Sciatic nerve (tissue), 2 donors: ENCODE measurements at places on chromosomes 6 and 20.

GRCh38 chr6:107485157-107485556 is 4.8 kb upstream of the SOBP start:
- no peak for DNase-seq

DNA sequence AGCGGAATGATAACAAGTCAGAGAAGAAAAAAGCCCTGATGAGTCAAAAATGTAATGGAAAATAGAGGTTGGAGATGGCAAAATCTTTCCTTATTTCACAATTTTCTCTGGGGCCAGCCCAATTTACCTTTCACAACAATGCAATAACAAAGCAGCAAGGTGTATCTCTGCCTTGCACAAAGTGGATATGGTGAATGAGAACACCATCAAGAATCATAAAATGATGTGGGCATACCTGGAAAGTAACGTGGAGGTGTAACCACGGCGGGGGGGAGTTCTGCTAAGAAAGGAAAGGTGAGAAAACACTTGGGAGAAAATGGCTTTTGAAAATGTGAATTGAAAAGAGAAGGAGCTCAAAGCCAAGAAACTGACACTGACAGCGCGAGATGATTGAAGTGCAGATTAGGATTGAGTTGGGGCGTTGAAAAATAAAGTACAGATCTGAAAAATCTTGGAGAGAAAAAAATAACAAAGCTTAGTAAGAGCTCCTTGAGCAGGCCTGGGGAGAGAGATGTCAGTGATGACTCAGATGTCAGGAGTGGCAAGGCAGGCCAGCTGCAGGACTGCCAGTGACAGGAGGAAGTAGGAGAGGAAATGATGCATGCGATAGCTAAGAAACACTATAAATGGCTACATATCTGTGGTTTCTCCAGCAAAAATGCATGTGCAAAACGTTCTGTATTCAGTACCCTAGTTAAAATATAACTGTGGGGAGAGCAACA is 26.2 kb downstream of the ARHGAP18 start:
- no peak for DNase-seq

DNA sequence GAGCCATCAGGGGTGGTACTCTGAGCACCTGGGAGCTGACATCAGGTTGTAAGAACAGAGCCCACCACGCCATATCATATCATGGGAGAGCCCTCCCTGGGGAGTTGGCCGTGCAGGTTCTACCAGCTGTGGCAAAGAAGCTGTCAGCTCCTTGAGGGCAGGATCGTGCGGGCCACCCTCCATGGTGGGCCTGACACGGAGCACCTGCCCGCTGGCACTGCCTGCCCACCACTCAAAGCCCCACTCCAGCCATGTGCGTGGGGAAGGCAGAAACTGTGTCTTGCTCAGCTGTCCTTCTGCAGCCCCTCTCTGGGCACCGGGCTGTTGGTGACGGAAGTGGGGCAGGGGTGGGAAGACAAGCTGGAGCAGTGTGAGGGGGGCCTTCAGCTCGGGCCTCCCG is 14.3 kb downstream of the PRPH2 start:
- DNase-seq: no peak

GRCh38 chr6:143232849-143233248 is 172.2 kb downstream of the AIG1 start:
- DNase-seq: no peak

DNA sequence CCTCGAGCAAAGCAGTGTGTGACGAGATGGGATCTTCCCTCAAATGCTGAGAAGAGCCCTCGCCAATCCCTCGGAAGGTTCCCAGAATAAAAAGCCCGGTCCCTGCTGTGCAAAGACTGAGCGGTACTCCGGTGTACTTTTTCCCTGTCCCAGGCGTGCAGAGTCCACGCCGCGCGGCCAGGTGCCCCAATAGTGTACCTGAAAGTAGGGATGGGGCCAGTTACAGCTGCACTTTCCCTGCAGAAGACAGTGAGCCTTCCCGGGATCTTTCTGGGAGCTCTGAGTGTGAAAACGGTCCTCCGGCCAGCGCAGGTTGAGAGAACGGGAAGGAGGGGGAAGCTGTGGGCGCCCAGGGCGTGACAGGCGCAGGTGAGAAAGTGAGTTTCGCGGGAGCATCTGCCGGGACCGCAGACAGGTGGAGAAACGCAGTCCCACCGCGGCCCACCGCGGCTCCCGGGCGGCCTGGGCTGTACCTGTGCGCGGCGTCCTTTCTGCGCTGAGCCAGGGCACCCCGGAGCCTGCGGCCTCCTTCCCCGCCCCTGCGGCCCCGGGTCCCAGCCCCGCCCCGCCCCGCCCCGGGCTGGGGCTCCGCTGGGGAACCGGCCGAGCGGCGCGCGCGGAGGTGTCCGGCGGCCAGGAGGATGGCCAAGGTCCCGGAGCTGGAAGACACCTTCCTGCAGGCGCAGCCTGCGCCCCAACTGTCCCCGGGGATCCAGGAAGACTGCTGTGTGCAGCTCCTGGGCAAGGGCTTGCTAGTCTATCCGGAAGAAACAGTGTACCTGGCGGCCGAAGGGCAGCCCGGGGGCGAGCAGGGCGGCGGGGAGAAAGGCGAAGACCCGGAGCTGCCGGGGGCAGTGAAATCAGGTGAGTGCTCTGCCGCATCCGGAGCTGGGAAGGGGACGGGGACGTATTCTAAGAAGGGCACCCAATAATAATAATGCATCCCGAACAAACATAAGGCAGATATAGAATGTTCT is at the start of gene RFX6:
Gene RFX6 (plus strand): TSS at position 608 of the 977 bp plus-strand sequence. CDS start 34 bp downstream, at position 642.
- DNase-seq: no peak

DNA sequence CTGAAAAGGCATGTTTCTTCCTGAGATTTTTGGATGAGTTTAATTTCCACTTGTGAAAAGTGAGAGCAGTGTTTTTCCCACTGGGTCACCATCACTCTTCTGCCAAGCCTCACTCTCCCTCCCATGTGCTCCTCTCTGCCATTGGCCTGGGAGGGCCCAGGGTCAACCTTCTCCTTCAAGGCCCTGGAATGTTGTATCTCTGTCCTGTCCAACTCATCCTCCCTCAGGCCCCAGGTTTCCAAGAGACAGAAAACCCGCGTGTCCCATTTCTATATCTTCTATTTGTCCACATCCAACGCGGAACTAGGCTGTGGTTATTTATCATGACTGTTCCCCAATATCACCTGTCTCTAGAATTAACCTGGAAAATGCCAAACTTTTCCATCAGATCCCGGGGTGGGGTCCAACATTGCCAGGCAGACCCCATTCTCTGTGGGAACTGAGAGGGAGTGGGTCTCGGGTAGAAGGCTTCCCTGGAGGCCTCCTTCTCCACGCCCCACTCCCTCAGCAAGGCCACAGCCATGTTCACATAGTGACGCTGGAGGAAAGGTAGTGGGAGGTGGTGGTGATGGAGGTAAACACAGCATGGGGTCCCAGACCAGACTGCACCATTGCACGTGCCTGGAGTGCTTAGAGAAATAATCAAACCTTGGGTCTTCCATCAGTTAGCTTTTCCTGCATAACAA is 173.5 kb downstream of the SCP2D1 start:
- DNase-seq: no peak

DNA sequence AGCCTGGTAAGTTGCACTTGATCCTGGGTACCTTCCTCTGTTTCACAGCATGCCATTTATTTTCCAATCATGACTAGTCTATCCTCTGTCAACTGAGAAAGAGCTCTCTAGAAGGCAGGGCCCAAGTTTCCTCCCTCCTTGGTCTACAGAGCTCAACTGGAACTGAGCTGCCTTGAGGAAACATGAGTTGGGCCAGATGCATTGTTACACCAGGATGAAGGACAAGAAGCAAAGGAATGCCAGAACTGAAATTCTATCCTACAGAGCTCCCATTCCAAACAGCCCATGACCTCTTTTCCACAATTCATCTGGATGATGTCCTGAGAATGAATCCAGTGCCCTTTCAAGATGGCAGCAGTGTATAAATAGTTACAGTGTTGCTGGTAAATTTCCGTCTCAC is 66.7 kb upstream of the E2F3 start:
- no peak for DNase-seq

DNA sequence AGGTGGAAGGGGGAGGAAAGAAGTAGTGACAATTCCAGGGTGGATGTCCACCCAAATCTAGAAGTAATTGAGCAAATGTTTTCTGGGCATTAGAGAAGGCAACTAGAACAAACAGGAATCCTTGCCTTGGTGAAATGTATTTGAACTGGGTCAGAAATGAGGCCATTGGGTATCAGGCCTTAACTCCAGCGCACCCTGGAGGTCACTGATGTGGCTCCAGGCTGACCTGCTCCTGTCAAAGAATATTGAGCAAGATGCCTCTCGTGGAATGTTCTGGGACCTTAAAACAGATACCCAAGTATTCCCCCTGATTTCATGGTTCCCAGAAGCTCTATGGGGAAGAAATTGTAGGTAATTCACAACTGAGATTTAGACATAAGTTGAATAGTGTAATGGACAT is 6.9 kb downstream of the HLA-DPB1 start:
- DNase-seq: no peak

DNA sequence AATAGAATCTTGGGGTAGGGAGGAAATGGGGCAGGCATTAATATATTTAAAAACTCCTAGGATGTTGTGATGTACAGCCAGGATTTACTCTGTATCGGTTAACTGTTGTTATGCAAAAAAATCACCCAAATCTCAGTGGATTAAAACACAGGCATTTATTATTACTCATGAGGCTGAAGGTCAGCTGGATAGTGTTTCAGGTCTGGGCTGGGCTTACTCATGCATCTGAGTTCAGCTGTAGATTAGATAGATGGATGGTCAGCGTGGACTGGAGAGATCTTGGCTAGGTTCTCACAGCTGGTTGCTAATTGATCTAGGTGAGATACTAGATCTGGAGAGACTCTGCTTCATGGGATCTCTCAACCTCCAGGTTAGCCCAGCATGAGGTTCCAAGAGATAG is 131.4 kb downstream of the BTBD3 start:
- DNase-seq: no peak

GRCh38 chr20:25750765-25751696 is 54.4 kb upstream of the ZNF337 start:
- peak; percentile 70 for DNase-seq

GRCh38 chr20:51562332-51563173 is 20.0 kb upstream of the NFATC2 start:
- peak; percentile 93 for DNase-seq

DNA sequence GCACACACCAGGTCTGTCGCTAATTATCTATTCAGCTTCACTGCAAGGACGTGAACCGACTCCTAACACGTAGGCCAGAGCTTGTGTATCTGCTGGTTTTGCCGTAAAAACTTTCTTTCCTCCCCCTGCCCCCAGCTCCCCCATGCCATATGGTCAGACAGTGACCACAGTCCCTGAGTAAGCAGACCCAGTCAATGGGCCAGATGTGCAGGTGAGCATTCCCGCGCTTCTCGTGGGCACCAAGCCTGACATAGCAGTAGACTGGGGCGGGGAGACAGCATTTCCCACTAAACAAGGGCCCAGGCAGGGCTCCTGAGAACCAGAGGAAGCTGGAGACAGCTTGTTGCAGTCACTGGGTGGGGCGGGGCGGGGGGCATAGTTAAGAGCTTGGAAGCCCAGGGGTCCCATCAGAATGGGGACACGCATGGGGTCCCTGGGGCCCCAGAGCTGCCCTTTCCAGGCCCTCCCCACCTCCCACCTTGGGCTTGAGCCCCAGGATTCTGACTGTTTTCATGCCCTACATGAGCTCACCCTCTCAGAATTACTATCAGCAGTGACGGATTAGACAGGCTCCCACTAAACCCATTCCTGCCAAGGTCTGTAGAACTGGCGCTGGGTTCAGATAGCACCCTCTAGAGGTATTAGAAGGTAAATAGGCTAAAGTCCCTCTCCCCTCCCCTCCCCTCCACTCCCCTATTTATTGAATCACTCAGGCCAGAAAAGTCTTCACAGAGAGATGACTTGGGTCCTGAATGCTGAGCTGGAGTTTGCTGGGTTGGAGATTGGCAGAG is 51.8 kb downstream of the CDH26 start:
- no peak for DNase-seq

- peak; percentile 80 for DNase-seq
Observed at GRCh38 chr6:4775494-4776130, 592 bp upstream of the CDYL start.

- peak; percentile 73 for DNase-seq
Observed at GRCh38 chr20:8431538-8432434, 299.7 kb downstream of the PLCB1 start.

- no peak for DNase-seq
Observed at GRCh38 chr20:47774131-47774777, 11.0 kb downstream of the SULF2 start.

DNA sequence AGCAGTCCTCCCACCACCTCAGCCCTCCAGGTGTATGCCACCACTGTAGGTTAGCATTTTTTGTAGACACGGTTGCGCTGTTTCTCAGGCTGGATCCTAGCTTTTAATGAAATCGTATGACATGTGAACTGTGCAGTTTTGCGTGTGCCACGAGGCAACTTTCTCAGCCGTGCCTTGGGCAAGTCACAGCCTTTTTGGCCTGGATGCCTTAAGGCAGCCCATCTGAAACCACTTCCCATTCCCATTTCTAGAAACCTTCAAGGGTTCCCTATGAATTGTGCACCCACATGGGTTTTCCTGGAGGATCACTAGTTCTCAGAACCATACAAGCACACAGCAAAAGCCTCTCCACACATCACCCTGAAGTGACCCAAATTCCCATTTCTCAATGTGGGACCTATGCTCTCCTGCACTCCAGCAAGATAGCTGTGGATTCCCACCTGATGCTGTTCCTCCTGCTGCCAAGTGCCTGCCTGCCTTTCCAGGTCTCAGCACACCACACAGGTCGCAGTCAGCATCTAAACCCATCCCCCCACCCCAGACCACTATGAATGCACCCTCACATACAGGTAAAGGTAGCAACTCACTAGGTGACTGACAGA is 28.9 kb downstream of the SNX5 start:
- no peak for DNase-seq

DNA sequence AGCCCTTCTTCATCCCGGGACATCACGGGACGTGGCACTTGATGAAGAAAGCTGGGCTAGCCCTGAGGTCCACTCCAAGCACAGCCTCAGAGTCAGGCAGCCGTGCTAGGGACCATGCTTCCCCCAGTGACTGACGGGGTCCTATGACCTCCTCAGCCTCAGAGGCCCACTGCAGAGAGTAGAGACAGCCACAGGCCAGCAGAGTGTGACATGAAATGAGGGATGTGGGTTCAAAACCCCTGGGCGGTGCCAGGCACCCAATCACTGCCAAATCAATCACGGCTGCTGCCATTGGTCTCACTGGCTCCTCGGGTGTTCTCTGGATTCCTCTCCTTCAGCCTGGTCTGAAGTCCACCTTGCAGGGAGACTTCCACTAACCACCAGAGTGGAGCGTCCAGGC is 197.7 kb upstream of the CDH4 start:
- DNase-seq: no peak

DNA sequence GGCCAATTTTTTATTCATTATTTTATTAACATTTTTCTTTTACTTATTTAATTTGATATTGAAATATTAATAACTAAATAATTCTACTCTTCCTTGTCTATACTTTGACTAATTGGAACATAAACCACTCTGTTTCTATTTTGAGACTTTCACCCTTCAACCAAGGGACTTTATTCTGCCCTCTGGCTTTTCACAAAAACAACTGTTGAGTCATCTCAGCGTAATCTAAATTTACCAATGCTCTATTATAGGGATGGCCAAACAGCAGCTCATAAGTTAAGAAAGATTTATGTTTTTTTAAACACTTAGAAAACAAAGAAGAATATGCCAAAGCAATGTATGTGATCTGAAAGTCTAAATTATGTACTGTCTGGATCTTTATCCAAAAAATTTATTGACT is 46.7 kb downstream of the DOP1A start:
- DNase-seq: no peak
